CD8-positive, alpha-beta T cell (primary cell): ENCODE measurements at places on chromosomes 11 and 22.

DNA sequence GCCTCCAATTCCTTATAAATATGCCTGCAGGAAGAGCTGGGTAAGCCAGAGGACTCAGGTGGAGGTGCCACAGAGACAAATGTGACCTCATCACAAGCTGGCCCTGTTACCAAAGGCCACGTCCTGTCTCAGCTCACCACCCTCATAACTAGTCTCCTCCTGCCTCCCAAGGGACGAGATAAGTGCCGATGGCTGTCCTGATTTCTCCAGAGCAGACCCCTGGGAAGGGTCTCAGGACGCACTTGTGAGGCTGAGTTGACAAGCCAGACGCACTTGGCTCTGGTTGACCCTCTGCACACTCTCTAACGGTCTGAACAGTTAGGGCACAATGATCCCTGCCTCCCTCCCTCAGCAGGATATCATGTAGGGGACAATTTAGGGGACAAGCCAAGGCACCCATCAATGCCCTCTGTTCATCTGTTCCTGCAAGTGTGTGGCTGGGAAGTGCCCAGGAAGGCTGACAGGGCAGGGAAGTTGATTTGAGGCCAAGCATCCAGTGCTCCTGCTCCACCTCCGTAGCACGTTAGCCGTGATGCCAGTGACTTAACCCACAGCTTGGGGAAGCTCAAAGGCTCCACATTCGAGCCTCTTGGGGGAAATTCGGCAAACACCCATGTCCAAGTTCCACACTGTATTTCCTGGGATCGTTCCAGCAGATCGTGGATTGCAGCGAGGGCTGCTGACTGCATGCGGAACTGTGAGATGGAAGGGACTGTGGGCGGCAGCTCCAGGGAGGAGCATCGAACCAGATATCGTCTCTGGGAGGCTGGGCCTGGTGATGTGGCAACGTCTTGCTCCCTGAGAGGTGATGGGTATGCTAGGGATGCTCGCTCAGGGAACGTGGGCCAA lies 2.8 kb downstream of the SMIM38 start:
- no peak for DNase-seq

DNA sequence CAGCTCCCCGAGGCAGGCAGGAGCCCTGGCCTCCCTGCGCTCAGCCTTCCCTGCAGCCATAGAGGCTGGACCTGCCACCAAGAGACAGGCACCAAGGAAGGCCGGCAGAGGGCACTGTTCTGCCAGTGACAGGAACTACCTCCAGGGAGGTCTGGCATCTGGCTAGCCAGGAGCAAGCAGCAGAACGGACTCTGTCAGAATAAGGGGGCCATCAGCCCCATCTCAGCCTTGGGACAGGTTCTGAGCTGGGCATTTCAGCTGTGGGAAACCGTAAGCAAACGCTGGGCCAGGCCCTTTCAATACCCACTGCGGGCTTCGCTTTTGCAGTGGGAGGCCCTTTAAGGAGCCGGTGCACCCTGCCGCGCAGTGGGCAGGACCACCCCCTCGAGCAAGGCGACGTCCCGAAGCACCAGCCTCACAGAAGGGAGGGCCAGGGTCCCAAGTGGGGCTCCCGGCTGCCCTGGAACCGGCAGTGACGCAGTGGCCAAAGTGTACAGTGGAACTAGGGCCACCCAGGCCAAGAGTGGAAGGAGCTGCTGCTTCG lies 18.2 kb downstream of the IFT27 start:
- DNase-seq: peak; percentile 68

DNA sequence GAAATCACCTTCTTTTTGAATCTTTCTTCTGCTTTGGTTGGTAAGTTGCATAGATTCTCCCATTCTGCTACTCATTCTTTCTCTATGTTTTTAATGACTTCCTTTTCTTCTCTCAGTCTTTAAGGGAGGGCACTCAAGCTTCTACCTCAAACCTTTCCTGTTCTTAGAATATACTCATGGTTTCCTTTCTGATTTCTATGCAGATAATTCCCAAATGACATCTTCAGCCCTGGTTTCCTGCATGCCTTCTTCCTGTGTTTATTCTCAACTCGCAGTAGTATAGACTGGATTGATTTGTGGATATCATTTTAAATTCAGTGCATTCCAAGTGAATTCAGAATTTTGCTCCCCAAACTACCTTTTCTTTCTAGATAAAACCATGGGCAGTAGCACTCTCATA lies 803.6 kb downstream of the METTL15 start:
- no peak for DNase-seq

DNA sequence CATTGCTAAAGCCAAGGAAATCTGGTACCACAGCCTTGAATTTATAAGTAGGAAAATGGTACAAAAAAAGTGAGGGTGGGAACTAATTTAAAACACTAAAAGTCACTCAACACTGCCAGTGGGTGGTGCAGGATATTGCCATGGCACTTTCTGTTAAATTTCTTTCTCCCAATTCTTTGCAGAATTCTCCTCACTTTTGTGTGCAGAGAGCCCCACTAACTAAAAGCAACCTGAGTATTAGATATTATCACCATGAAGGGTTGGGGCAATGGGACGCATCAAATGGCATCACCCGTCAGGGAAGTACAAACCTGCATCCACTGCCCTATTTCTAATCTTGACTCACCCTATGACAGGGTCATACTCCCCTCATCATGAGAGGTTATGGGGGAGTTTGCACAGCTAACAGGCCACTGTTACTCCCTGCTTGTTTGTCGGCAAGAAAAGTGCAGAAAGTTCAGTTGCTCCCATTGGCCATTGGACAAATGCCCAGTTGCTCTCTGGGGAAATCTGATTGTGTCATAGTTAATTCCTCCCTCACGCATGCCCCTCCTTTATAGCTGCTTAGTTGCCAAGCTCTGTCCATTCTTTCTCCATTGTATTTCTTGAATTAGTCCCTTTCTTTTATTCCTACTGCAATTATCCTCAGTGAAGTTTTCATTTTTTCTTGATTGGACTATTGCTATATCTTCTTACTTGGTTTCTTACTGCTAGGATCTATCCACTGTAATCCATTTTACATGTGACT lies 93.8 kb upstream of the BLID start:
- DNase-seq: no peak

- DNase-seq: no peak
Measured at GRCh38 chr11:113389272-113389671, 1.7 kb downstream of the ANKK1 start.

- no peak for DNase-seq
Measured at GRCh38 chr22:24954856-24955255, 2.3 kb downstream of the KIAA1671 start.

DNA sequence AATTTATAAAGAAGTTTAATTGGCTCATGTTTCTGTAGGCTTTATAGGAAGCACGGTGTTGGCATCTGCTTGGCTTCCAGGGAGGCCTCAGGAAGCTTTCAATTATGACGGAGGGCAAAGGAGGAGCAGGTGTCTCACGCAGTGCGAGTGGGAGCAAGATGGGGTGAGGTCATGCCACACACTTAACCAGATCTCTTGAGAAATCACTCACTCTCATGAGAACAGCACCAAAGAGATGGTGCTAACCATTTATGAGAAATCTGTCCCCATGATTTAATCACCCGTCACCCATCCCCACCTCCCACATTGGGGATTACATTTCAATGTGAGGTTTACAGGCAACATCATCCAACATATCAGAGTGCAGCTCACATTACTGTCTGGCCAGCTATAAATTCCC lies 103.5 kb downstream of the ARHGAP8 start:
- no peak for DNase-seq

DNA sequence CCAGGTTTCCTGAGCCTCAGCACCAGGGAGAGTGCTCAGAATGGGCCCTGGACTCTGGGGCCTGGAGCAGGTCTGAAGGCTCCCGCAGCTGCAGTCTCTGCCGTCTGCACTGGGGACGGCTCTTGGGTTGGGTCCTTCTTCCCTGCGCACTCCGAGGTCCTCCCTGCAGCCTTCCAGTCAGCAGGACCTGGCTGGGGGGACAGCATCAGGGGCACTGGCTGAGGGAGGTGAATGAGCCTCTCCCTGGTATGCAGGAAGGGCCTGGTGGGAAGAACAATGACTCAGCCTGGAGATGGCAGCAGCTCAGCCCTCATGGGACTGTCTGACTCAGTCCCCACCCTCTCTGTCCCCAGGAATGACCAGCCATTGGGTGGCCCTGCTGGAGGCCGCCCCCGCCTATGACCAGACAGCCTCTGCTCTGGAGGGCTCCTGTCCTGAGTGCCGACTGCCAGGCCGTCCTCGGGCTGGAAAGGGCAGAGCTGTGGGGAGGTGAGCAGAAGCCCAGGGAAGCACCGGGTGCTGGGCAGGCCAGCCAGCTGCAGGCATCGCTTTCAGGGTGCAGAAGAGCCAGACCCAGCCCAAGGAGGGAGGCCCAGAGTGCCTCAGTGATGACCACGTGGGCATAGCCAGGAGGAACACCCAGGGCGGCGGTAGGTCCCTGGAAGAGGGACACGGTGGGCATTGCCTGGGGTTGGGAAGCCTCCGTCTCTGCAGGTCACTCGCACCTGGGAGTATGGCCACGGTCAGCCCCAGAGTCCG lies 455.0 kb downstream of the BRD1 start:
- DNase-seq: peak; percentile 36

DNA sequence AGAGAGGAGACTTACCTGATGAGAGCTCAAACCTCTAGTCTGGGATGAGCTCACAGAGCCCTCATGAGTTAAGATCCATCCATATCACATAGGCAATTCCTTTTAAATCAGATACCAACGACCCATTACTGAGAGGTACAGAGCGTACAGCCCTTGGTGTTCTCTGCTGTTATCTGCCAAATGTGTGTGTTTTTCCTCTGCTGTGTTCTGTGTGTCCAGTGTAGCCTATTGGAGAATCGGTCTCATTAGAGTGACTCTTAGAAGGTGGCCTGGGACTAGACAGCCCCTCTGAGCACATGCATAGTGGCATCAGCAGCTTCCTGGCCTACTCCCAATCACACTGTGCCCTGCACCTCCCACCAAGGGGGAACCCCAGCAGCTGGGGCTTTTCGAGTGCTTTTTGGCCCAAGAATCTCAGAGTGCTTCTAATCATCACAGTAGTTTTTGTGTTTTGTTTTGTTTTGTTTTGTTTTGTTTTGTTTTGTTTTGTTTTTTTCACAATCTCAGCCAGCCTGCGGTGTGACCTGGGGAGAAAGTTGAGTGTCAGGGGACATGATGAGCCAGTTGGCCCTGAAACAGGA lies 25.4 kb downstream of the TP53AIP1 start:
- no peak for DNase-seq

- no peak for DNase-seq
Measured at GRCh38 chr11:11293798-11294550, 59.1 kb downstream of the CSNK2A3 start.

GRCh38 chr11:79244241-79244772 lies 196.5 kb downstream of the TENM4 start:
- no peak for DNase-seq

DNA sequence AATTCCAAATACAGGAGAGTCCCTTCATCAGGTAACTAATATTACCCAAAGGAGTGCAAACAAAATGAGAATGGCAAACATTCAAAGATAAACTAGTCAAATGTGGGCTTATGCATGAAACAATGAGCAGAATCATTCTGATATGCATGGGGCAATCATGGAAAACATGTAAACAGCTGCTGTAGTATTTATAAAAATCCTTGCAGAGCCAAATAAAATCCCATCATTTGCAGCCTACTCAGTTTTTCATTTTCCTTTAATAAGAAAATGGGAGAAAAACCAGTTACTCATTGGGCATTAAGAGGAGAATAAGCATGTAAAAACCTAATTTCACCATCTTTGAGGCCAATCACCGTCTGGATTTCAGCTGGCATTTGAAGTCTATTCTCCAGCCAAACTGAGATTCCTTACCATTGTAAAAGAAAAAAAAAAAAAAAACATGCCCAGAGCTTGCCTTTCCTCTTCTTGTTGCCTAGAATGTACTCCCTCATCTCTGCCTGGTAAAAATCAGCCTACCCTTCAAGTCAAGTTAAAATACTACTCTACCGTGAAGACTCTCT lies 249.1 kb downstream of the TTC28 start:
- DNase-seq: no peak

DNA sequence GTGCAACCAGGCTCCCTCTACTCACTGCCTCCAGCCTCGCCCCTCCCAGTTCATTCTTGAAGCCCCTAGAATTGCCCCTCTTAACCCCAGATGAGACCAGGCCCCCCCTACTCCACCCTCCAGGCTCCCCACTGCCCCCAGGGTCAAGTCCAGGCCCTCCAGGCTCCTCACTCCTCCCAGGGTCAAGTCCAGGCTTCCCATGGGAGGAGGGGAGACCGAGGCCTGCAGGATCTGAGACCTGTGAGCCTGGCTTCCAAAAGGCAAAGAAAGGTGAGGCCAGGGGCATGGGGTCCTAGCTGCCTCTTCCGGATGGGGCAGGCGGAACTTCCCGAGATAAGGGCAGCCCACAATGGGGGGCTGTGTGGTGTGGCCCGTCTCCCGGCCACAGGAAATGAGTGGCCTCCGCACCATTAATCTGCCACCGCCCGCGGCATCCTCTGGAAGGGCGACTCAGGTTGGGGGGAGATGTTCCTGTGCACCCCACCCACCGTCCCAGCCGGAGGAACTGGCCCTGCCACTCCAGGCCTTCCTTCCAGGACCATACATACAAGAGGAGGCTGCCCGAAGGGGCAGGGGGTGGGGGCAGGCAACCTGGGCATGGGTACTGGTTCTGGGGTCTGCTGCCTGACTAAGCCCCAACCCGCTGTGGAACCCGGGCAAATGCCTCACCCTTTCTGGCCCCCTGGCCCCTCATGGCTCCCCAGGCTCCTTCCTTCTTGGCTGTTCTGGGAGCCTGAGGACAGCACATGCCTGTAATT lies 35.1 kb upstream of the WNT11 start:
- DNase-seq: no peak

- no peak for DNase-seq
Measured at GRCh38 chr11:73972187-73972586, 10.5 kb downstream of the UCP2 start.

DNA sequence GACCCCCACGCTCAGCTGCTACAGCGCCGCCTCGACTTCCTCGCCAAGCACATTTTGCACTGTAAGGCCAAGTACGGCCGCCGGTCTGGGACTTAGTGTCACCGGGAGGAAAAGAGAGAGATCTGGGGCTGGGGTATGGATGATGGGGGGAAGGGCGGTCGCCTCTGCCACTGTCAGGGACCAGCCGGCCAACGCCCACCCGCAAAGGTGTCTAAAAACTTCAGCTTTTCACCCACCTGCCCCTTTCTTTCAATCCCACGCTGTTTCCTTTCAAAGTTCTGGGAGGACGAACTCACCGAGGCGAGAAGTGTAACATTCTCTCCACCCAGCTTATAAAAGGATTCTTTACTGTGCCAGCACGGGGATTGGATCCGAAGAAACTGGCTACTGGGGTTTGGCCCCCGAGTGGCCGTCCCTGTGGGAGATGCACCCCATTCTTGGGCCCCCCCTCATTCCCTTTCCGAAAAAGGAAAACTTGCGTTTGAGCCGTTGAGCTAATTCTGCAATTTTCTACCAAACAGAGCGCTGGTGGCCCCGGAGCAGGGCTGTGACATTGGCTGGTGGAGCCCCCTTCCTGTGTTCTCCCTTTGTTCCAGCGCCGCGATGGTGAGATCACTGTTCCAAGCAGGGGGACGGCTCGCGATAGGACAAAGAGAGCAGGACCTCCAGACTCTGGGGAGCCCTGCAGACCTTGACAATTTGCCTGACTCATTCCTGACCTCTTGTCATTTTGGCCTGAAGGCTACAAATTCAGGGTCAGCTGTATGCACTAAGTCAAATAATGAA lies 1.8 kb downstream of the FJX1 start:
- DNase-seq: no peak
